ENCODE measurements at places on chromosomes 1 and 21.

DNA sequence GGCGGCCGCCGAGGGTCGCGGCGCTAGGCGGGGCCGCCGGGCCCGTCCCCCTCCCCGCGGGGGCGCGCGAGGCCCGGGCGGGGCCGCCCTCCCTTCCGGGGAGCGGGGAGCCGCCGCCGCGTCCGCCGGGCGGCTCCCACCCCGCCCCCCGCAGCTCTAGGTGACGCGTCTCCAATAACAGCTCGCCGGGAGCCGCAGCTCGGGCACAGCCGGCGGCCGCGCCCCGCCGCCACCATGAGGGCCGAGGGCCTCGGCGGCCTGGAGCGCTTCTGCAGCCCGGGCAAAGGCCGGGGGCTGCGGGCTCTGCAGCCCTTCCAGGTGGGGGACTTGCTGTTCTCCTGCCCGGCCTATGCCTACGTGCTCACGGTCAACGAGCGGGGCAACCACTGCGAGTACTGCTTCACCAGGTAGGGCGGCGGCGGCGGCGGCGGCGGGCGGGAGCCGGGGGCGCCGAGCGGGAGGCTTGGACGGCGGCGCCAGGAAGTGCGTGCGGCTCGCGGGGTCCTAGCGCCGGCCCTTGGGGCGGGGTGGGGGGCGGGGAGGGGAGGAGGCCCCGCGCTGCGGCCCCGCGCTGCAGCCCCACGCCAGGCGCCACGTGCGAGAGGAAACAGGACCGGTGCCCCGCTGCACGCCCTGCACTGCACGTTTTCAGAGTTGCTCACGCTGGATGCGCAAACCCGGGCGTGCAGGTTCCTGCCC, at the start of gene SMYD2:
TSS of gene SMYD2 (plus strand) at position 139 of the 699 bp plus-strand sequence. CDS start at position 235, 96 bp downstream.
- peak; percentile 58 for DNase-seq

- no peak for DNase-seq
Observed at GRCh38 chr1:170555370-170555769, 23.4 kb downstream of the GORAB start.

GRCh38 chr1:222736470-222736869, 532 bp upstream of the FAM177B start:
- DNase-seq, result no peak

- DNase-seq, result no peak
Observed at GRCh38 chr1:41317361-41317760, 43.9 kb upstream of the FOXO6 start.

DNA sequence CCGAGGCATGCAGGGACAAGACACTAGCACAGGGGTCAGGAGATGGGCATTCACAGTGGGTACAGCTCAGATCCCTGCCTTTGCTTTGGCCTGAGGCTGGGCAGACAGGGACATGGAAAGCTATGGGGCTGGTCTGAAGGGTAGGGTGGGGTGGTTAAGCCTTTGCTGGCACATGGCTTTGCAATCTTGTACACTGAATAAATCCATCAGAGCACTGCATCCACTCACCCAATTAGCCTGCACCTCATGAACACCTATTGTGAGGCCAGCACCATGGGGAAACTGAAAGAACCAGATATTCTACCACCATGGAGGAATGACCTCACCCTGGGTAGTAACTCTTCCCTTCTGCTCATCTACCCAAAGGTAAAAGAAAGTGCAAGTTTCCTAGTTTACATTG, 199.6 kb upstream of the LMO4 start:
- DNase-seq, result no peak

DNA sequence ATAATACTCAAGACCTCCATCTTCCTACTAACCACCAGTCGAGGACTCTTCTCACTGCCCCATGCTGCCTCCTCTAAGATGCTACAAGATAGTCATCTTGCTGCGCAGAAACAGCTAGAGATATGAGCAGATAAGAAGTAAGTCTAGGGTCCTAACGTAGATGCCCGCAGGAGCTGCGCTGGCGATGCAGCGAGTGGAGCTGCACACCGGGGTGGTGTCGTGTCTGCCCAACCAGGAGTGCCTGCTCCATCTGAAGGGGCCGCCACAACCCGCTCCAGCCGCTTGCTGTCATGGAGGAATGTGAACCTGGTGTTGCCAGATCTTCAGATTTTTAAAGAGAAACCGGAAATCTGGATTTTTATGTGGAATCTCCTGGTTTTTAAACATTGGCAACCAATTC, 175.1 kb downstream of the VPS13D start:
- DNase-seq, result no peak

DNA sequence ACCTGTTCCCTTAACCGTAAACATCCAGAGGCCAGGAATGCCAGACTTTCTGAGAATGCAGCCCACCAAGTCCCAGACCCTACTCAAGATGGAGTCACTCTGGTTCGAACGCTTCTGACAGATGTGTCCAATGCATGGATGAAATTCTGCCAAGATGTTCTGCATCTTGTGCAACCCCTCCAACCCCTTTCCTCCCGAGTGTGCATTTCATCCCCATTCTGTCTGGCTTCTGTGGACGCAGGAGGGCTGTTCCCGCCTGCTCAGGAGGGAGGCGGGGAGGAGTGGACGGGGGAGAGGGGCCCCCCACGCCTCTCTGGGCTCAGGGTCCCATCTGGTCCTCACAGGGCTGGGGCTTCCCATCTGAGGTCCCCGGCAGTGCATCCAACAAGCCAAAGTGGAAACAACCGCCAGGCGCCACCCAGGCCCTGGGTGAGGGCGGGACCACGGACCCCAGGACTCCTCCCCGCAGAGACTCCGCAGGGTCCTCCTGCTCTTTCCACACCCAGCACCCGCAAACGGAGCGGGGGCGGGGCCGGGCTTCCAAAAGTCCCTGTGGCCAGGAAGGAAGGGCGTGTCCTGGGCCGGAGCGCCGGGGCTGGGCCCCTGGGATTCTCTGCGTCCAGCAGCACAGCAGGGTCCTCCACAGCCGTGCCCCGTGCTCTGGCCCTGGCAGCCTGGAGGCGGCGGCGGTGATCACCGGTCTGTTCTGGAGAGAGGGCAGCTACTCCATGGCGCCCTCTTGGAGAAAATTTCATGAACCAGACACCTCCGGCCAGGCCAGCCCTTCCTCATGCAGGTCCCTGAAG, 27.8 kb upstream of the SUMO3 start:
- peak; percentile 39 for DNase-seq

- no peak for DNase-seq
Observed at GRCh38 chr1:43282220-43283195, 2.9 kb downstream of the C1orf210 start.

DNA sequence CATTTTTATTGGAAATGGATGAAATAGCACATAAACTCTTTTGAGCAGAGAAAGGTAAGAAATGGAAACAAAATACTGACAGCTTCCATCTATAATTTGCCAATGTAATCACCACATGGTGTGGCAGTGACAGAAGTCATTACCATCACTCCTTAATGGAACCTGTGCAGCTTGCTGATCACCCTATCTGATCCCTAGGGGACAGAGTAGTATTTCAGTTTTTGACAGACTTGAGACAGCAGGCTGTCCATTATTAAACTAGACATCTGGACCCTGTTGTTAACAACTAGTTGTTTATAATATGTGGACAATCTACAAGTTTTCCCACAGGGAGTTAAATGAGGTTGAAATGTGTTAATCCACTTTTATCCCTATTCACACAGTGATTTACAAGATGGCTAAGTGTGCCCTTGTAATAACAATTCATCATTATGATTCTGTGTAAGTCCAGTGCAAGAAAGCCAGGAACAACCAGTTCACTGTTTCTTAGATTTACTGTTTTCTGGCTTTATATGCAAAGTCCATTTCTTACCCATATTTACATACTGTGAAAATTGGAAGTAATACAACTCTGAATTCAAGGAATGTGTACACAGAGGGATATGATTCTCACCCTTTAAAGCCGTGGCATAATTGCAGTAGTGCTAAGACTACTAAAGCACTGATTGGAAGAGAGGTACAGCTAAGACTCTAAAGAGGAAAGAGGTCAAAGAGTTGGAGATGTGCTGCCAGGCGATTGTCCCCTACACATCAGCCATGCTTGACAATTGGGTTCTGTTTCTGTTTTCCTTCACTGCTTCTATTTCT, 9.1 kb downstream of the KCNT2 start:
- DNase-seq, result no peak

DNA sequence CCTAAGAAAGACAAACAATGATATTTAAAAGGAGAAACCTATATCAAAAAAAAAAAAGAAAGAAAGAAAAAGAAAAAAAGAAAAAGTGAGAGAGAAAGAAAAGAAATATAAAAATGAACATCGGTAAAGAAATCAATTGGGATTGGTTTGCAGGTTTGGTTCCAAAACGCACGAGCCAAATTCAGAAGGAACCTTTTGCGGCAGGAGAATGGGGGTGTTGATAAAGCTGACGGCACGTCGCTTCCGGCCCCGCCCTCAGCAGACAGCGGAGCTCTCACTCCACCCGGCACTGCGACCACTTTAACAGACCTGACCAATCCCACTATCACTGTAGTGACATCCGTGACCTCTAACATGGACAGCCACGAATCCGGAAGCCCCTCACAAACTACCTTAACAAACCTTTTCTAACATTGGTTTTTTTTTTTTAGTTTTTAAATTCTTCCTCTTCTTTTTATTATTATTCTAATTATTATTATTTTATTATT, 11.7 kb downstream of the LHX9 start:
- DNase-seq, result no peak

DNA sequence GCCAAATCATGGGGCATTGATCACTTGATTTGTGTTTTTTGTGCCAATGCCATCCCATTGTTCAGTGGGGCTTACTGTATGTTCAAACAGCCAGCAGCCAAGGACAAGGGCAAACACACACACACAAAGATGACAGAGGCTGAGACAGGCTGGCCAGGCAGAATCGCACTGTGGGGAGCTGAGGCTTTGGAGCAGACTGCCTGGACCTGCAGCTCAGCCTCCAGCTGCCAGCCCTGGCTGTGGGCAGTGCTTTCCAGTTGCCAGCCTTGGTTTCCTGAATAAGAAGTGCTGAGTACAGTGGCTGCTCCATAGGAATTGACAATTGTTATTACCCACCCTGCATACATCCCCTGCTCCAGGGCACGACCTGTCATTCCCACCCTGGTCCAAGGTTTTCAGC, 16.9 kb upstream of the PCP4 start:
- DNase-seq, result no peak

DNA sequence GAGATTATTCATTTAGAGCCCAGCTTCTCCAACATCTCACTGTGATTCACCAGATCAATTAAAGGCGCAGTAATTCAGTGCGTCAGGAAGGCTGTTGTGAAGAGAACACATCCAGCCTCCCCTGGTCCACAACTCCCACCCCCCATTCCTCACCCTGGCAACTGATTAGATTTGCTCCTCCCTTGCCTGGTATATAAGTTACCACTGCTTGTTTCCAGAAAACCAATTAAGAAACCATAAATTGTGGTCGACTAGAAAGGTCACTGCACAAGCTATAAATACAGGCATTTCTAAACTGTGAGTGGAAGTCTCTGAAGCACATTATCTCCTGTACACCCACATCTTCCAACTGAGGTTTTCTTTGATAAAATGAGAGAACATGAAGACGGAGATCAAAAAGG, 41.9 kb downstream of the FAM163A start:
- DNase-seq, result no peak

GRCh38 chr1:193703655-193704054, 517.2 kb upstream of the B3GALT2 start:
- no peak for DNase-seq

DNA sequence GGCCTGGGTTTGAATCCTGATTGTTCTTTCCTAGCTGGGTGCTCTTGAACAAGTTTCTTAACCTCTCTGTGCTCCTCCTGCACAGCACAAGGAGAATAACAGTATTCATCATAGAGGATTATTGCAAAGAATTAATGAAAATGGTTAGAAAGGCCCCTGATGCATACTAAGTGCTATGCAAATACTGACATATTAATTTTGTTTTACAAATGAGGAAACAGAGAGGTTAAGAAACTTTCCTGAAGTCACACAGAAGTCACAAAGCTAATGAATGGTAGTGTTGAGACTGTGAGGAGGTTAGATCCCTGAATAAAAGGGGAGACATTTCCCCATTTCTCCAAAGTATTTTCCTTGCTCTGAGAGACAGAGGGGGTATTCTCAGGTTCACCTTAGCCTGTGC, 99.0 kb downstream of the KCNJ6 start:
- no peak for DNase-seq

GRCh38 chr1:40928699-40929098, 50.8 kb upstream of the CTPS1 start:
- no peak for DNase-seq

DNA sequence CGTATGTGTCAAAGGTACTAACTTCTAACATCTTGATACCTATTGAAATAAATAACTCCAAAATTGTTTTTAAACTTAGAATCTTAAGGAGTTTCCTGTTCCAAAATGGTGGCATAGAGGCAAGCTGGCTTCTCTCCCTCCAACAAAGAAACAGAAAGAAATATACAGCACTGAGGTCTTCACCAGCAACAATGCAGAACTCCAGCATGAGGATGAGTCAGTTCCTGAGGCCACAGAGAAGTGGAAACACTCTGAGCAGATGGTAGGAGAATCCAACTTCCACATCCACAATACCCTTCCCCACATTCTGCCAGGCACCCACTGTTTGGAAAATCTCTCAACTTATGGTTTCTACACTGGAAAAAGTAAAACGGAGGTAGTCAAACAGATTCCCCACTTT, 12.2 kb upstream of the PPIH start:
- DNase-seq, result no peak

- DNase-seq, result no peak
Observed at GRCh38 chr1:183632114-183632513, 3.5 kb downstream of the ARPC5 start.

DNA sequence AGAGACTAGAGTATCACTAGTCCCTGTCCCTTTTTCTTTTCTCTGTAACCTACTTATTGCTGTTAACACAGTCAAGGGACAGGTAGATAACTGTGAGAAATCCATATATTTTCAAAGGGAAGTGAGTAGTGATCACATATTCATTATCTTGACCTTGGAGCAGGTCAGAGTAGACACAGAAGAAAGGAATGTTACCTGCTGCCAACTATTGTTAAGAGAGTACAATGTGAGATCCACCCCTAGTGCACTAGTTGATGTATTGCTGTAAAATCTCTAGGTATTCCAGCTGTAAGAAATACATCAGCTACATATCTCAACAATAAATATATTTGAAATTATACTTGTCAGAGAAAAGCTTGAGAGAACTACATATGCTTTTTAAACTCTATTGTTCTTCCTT, 68.7 kb upstream of the ADGRL2 start:
- DNase-seq, result no peak

- peak; percentile 86 for DNase-seq
Observed at GRCh38 chr1:26697978-26698849, 2.4 kb downstream of the ARID1A start.

GRCh38 chr21:43754948-43755781, 20.9 kb downstream of the CSTB start:
- DNase-seq, result no peak

- DNase-seq, result no peak
Observed at GRCh38 chr1:221157026-221157761, 278.0 kb downstream of the HLX start.

All from T-helper 2 cell (primary cell).